GM06990 (cell line): ENCODE measurements at places on chromosomes 3 and 15.

- DNase-seq, result no peak
These were observed 590 bp downstream of the ACKR4 start for GRCh38 chr3:132597660-132598059.

DNA sequence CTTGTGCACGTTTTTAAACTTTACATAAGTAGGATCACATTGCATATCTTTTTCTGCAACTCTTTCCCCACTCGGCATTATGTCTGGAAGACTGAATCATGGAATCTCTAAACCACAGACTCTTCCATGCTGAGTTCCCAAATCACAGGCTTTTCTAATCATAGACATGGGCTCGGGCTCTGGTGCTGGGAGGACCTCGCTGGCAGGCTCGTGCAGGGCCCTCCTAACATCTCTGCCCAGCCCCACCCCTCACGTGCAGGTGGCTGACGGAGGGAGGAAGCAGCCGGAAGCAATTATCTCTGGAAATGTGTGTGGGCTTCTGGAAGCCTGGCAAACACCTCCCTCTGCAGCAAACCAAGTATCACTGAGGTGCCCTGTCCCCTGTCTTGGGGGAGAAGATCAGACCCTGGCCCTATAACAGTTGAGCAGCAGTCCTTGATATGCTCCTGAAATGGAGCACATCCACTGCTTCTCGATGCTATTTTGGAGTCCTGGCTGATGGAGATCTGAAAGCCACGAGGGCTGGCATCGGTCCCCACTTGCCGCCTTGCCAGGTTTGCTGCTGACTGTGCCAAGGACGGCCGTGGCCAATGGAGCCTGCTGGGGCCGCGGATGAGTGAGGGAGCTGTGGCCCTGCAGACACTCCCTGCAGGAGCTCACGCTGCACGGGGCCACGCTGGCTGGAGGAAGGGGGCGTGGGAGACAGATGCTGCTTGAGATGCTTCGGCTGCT lies 4.4 kb upstream of the IQSEC1 start:
- DNase-seq, result no peak

DNA sequence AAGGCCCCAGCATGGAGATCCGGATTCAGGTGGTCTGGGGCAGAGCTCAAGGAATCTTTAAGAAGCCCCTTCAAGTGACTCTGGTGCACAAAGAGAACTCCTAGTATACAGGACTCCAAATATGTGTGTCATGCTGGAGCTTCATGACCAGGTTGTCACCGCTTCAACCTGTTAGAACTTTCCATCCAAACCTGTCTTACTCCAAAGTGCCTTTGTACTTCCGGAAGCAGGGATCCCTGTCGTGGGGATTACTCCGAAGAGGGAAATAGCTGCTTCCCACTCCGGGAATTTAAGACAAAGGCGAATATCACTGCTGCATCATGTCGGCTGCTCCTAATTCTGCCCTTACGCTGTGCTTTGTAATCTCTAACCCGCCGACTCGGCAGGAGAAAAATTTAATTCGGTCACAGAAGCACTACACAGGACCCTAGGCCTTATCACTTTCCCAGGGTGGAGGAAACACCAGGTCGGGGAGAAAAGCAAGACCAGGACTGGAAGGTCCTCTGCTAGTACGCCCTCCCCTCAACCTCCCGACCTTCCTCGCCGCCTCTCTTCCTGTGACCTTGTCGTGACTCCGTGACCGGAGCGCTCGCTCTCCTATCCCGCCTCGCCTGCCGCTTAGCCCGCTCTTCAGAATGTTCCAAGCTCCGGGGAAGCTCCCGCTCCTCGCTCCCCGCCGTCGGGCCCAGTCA lies 730 bp downstream of the HIGD1A start:
- no peak for DNase-seq

GRCh38 chr3:156997351-156997750 lies 162.6 kb downstream of the CCNL1 start:
- no peak for DNase-seq

GRCh38 chr15:45555934-45556608 lies 31.1 kb upstream of the BLOC1S6 start:
- no peak for DNase-seq

GRCh38 chr15:26438316-26438715 lies 334.6 kb downstream of the GABRB3 start:
- no peak for DNase-seq

DNA sequence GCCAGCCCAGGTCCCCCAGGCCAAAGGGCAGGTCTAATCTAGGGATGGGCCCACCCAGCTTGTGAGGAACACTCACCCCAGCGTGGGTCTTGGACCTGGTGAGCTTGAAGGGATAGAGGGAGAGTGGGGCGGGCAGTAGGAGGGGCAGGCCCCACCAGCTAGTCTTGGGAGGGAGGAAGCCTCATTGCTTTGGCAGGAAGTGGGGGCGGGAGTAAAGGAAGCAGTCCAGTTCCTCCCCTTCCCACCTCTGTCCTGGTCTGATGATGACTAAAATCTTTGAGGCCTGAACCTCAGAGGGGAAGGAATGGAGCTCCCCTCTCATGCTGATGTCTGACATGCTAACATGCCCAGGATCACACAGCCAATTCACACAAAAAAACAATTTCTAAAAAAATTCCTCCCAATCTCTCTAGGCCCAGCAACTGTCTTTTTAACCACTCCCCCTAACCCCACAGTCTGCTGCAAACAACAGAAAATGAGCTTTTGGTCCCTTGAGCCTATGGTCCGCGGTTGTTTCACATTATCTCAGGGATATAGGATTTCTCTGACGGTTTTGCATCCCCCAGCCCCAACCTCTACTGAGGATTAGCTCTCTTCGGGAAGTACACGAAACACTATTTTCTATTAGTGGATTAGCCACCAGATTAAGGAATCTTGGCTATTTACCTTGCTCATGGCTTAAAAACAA lies 30.7 kb upstream of the DUSP7 start:
- DNase-seq, result no peak
